ENCODE measurements at places on chromosomes 4 and X.

- DNase-seq = no peak
These were observed 24.9 kb downstream of the RHOH start for GRCh38 chr4:40221744-40222143.

DNA sequence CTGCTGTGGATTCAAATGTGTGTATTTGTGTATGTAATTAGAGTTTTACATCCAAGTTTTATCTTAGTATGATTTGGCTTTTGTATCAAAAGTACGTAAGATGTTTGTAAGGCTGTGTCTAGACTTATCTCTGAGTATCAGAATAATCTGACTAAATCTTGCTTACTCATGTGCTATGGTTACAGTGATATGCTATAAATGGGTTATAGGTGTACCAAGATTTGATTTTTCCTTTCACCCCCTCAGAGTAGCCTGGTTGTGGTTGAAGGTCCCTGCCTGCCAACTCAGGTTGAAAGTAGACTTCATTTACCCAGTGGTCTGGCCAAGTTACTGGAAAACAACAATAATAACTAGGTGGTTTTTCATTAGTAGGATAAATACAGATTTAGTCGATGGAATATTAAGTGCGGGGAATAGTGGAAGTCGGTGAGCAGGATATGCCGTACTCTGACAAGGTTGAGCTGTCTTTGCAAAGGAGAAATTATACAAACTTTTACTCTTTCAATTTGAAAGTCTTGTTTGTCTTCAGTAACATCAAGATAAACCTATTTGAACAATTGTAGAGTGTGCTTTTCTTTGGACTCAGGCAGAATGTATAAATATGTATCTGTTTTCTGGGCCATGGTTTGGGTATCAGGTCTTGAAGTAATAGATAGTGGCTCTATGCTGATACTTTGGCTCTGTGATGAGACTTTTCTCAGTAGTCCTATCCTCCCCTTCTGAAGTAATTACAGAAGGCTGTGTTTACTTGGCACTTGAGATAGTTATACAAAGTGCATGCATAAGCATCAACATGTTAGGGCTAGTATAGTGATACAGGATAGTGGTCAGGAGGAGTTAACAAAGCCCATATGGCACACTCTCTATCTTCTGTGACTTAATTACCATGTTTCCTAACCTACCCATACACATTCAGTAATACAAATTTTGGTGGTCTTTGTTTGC lies 23.7 kb downstream of the BMP2K start:
- no peak for DNase-seq

GRCh38 chrX:137040113-137040794 lies 6.5 kb upstream of the GPR101 start:
- no peak for DNase-seq

DNA sequence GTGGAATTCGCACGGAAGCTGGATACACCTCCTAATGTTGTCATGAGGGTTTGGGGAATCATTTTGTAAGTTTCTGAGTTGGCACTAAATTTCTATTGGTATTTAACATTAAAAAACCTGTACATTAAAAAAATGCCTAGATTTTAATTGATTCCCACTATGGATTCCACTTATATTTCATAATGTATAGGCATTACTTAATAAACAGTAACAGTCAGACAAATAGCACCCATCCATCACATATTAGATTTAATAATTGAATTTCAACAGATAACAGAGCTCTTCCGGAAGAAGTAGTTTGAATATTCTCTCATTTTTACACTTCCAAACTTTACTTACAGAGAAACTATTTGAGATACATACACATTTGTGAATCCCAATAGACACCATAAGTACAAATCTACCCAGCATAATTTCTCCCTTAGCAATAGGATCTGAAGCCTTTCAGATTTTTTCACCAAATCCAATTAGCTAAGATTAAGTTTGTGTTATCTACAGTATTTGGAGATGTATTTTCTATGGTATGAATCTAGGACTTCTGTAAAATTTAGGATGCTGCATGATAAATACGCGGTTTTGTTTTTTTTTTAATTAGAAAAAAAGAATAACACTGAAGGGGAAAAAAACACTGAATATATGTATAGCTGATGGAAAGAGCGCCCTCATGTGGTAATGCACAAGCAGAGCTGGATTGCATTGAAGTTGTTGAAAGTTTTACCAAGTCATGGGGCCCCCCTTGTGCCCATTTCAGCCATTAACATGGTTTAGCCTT lies 12.2 kb upstream of the ODAM start:
- DNase-seq = peak; percentile 49

- DNase-seq = no peak
These were observed 26.7 kb upstream of the TADA2B start for GRCh38 chr4:7016512-7016911.

GRCh38 chr4:147578051-147578476 lies 39.1 kb upstream of the TMEM184C start:
- no peak for DNase-seq

DNA sequence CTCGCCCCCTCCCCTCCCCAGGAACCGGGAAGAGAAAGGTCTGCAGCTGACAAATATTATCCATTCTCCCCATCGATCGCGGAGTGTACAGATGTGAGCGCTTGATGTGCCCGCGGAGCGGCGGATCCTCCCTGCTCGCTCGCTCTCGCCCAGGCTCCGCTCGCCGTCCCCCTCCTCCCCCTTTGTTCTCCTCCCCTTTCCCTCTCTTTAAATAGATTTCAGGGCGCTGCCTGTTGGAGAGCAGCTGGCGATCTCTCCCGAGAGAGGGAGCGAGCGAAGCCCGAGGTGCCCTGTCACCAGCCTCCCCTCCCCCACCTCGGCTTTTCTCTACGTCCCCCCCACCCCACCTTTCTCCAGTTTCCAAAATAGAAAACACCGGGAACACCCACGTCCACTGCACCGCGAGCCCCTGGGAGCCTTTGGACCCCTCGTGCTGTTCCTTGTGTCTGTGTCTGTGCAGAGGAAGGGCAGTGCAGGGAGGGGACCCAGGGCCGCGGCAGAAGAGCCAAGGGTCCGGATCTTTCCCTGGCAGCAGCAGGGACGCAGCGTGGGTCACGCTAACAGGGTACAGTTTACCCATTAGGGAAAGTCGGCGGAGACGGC lies 56.6 kb upstream of the BCOR start:
- DNase-seq = no peak

DNA sequence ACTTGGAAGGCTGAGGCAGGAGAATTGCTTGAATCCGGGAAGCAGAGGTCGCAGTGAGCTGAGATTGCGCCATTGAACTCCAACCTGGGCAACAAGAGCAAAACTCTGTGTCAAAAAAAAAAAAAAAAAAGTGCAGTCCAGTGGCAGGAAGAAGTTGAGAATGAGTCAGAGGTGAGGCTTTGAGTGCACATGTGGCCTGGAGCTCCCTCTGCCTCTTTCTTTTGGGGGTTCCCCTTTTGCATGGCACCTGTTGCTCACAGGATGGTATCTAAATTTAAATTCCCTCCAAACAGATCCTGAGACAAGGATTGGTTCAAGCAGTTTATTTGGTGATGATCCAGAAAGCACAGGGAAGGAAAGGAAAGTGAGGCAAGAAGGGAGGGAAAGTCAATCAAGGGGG lies 151.4 kb upstream of the STX18 start:
- DNase-seq = no peak

- peak; percentile 52 for DNase-seq
These were observed 554 bp downstream of the CDKL5 start for GRCh38 chrX:18426004-18426320.

- DNase-seq = no peak
These were observed 337.8 kb upstream of the NOCT start for GRCh38 chr4:138677748-138678147.

- no peak for DNase-seq
These were observed 270.2 kb downstream of the TLL1 start for GRCh38 chr4:166143227-166143626.

DNA sequence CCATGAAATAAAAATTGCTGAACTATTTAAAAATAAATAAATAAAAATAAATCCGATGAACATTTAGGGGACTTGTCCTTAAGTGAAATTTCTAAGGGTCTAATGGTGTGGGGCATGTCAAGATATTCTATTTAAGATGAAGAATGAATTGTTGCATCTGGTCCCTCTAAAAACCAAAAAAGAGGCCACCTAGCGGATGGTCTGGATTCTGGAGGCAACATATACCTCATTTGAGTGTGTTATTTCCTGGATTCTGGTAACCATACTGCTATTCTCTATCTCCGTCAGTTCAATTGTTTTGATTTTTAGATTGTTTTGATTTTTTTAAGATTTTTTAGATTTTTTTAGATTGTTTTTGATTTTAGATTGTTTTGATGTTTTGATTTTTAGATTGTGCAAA lies 28.3 kb downstream of the AGTR2 start:
- DNase-seq = no peak

DNA sequence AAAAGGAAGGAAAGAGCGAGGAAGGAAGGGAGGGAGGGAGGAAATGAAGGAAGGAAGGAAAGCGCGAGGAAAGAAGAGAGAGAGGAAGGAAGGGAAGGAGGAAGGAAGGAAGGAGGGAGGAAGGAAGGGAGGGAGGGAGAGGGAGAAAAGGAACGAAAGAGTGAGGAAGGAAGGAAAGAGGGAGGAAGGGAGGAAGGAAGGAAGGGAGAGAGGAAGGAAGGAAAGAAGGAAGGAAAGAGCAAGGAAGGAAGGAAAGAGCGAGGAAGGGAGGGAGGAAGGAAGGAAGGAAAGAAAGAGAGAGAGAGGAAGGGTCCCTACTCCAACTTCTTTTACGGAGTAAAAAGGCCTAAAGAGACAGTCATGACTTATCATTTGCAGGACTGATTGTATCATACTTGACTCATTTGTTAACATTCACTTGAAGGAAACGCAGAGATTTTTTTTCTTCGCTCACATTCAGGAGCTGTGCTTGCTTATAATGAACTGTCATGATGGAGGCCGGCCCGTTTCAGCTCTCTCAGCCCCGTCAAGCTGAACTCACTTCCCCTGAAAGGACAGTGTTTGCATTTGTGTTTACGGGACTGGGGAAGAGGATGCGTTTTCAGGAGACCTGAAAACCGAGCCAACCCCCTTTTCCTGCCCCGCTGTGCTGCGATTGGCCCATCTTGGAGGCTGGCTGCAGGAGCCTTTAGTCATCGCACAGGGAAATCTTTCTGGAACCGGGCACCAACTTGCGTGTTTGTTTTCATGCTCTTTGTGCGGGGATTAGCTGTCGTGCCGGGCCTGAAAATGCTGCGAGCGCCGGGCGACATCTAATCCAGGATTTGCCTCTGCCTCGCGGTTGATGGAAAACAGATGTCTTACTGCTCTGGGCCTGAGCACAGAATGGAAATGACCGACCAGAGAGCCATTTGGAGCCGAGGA lies 17.8 kb downstream of the TRIM2 start:
- peak; percentile 84 for DNase-seq

DNA sequence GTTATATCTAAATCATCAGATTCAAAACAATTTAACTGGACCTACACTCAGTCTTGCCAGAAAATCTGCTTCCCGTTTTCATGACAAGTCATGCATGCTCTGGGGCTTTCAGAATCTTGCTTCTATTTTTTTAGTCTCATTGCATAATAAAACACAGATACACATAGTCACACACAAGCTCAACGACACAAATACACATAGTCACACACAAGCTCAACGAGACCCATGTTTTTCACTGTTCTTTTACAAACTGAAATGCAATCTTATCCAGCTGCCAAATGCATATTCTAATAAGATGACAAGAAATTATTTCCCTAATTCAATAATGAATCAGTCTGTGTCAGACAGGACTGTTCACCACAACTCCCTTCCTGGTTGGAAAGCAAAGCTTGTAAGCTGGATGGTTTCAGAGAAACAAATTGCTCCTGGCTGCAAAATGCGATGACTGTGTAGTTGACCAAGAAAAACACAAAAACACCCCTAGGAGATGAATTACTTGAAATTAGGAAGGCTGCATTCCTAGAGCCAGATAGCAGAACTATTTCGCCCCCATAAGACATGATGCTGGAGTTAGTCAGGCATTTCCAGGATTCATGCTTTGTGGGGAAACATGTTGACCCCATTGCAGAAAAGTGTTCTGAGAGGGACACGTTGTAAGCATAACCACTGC lies 208.7 kb downstream of the CHIC2 start:
- no peak for DNase-seq

DNA sequence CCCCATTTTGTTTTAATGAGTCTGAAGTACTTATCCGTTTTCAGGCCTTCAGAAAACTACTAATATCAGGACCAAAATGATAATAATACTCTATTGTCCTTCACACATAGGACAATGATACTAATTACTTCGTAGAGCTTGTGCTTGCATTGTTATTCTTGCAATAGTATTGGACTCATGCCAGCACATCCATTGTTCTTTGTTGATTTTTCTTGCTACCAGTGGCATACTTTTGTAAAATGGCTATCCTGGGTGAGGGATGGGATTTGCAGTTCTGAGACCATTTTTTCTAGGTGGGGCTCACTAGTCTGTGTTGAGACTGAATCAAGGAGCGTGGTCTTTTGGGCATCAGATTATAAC lies 195.3 kb downstream of the MAML3 start:
- DNase-seq = no peak

- no peak for DNase-seq
These were observed 115.2 kb upstream of the LNX1 start for GRCh38 chr4:53706422-53707032.

DNA sequence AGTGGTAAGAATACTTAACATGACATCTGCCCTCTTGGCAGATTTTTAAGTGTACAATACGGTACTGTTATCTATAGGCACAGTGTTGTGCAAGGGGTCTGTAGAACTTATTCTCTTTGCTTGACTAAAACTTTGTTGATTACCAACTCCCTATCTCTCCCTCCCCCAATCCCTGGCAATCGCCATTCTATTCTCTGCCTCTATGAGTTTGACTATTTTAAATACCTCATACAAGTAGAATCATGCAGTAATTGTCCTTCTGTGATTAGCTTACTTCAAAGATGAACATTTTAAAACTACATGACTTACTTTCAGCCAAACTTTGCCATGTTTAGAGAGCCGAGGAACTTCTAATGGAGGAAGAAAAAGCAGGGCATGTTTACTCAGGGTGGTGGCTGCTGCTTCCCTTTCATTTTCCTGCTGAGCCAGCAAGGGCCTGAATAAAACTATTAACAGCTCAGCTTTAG lies 62.4 kb downstream of the APOO start:
- DNase-seq = no peak

DNA sequence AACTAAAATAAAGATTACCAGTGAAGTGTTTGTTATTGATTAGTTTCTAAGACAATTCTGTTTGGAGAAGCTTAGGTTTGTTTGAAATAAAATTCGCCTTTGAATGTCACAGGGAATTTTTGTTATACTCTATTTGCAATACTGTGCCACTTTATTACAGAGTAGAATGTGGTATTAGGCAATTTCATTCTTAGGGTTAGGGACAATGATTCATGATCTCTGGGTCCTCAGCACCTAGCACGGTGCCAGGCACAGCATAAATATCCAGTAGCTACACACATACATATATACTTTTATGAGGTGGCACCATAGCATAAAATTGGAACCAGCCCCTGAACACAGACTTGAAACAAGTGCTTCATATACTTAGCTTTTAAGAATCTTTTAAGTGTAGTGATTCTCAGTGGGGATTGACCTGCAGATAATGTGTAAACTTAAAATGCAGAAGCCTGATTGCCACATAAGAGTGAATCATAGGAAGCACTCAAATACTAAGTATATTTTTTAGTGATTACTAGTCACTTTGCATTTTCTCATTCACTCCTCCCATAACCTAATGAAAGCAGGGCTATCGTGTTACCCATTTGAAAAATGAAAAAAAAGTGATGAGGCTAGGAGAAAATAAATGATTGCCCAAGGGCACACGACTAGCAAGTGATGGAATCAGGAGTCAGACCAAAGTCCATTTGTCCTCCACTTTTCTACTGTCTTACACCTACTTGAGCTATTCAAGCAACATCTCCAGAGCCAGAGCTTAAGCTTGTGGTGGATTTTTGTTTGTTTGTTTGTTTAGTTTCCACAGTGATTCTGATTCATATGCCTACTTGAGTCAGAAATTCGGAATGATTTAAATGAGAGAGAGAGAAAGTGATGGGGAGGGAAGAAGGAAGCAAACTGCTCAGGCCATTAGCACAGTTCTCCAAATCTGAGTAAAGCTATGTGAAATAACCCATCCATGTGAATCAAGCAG lies 366.0 kb upstream of the FGF13 start:
- no peak for DNase-seq

Measured in ecto neural progenitor cell (in vitro differentiated cells).